ENCODE measurements at places on chromosomes 3 and 15.

DNA sequence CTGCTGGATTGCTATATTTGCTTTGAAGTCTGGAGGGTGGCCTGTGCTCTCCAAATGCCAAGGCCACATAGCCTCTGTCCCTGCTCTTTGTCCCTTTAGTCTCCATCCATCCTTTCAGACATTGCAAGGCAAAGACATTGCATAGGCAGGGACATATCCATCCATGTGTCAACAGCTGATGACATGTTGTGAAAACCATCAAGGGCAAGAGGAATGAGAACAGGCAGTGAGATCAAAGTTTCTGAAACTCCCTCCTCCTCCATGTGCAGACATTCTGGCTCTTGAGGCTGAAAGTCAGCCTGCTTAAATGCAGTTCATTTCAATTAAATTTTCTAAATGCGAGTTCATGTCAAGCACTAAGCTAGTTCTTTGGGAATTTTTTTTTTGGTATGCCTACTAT, 135.2 kb upstream of the CTNNB1 start:
- no peak for DNase-seq

- no peak for DNase-seq
These were observed 633.1 kb downstream of the ZPLD1 start for GRCh38 chr3:103067963-103068362.

- no peak for DNase-seq
These were observed 37.1 kb downstream of the SEC22C start for GRCh38 chr3:42544492-42545283.

GRCh38 chr3:108133858-108134554, 43.2 kb upstream of the CD47 start:
- no peak for DNase-seq

- no peak for DNase-seq
These were observed 901 bp downstream of the ALS2CL start for GRCh38 chr3:46692566-46692990.

DNA sequence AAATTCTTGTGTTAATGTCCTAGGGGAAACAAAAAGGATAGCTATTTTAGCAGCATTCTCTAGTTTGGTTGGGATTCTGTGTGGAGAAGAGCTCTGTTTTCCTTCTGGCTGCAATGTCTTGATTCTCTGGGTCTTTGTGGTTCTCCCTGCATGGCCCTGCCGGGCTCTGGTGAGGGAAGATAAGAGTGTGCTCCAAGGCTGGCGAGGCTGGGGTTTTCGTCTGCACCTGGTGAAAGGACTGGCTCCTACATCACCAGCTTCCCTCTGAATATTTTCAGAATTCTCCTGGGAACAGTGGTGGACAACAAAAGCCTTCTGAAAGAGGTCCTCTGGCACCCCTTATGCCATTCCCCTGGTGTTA, 38.1 kb upstream of the SFMBT1 start:
- no peak for DNase-seq

DNA sequence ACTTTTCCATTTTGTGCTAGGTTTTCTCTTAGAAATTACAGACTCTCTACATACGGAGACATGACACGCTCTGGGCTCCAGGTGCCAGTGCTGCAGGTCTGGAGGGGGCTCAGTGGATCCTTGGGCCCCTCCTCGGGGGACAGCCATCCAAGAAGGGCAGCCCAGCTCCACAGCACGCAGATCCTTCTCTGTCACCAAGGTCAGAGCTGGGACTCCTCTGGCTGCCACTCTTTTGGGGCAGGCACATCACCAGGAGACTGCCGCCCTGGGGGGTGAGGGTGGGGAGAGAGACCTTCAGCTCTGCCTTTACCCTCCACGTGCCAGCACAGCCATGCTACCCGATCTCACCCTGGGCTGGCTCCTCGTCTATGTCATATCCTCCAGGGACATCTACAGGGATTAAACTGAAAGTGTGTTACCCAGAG, 65.6 kb downstream of the ATP10A start:
- DNase-seq: no peak

- no peak for DNase-seq
These were observed 64.5 kb upstream of the MITF start for GRCh38 chr3:69674752-69675151.

All from neuronal stem cell (in vitro differentiated cells).